ENCODE measurements at places on chromosomes 12 and 14.

GRCh38 chr12:10365696-10366405 lies 24.0 kb downstream of the KLRK1 start:
- no peak for DNase-seq

DNA sequence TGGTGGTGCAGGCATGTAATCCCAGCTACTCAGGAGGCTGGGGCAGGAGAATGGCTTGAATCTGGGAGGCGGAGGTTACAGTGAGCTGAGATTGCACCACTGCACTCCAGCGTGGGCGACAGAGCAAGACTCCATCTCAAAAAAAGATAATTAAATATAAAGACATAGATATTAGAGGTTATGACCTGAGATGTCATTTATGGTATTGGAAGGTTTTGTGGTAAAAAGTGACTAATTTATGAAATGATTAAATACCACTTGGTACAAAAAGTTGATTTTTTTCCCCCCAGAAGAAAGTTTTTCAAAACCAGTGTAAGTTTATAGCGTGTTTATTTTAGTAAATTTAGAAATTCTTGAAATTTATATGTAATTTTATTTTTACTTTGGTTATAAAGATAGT lies 4.3 kb downstream of the AEBP2 start:
- DNase-seq = no peak

GRCh38 chr12:100403446-100403845 lies 46.6 kb downstream of the SLC17A8 start:
- DNase-seq = no peak

DNA sequence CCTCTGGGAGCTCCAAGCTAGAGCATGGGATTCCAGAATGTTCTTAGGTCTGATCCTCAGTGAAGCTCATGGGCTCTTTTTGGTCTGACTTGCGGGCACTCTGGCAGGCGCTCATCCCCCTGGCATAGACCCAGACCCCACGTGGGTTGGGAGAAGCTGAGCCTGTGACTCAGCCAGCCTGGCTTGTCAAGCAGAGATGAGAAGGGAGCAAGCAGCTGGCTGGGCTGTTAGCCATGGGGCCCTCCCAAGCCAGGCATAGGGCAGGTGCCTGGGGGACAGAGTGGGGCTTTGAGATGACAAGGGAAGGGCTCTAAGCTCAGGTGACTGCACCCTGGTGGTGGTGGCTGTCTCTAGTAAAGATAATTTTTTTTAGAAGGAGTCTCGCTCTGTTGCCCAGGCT lies 80.3 kb upstream of the NOS1 start:
- DNase-seq = no peak

- no peak for DNase-seq
Observed at GRCh38 chr12:92278378-92278828, 132.8 kb upstream of the BTG1 start.

GRCh38 chr14:89217891-89218290 lies 199.1 kb downstream of the FOXN3 start:
- DNase-seq = no peak

DNA sequence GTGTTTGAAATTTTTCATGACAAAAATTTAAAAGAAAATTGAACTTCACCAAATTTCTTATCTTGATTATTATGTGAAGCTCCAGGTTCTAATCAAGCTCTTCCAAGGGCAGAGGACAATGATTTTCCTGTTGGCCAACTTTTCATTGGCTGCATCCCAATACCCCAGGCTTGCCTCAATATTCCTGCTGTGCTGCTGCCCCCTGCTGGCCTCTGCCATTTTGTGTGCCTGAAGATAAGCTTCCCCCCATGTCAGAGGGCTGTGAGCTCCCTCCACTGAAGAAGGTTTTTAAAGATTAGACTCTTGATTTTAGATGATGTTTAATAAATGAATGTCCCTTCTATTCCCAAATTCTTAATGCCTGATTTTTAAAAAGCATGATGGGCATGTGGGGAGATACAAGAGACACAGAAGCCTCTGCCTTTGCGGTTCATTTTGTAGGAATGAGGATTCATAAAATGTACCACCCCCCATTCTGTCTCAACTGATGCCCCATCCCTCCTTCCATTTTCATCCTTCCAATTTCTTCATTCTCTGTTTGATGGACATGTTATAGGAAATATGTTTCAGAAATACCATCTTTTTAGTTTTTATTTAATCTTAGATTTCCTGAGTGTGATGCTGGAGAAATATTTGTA lies 76.7 kb upstream of the RGS6 start:
- peak; percentile 2 for DNase-seq

- DNase-seq = no peak
Observed at GRCh38 chr14:45947830-45948229, 694.8 kb upstream of the MIS18BP1 start.

DNA sequence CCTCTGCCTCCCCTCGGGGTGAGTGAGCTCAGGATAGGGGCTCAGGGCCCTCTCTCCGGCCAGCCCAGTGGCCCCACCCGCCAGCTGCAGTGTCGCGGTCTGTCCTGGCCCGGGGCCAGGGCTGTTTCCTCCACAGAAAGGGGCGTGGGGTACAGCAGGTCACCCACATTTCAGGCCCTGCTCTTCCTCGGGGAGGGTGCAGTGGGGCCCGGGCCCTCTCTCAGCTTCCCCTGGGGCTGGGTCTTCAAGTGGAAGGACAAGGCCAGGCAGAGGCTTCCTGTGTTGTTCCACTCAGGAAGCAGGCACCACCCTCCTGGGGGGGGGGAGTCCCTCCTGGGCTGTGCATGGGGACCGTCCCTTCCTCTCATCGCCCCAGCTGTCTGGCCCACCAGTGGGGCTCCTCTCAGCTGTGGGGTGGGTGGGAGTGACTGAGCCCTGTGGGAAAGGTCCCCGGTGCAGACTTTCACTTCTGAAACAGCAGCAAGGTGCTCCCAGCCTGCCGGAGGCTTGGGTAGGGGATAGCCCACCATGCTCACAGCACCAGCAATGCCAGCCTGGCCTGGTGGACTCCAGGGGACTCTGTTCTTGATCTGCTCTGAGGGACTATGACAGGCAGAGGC lies 3.7 kb downstream of the GPR132 start:
- DNase-seq = no peak

- no peak for DNase-seq
Observed at GRCh38 chr12:123899368-123899767, 73.3 kb downstream of the CCDC92 start.
